ENCODE measurements at places on chromosomes 12 and 14.

DNA sequence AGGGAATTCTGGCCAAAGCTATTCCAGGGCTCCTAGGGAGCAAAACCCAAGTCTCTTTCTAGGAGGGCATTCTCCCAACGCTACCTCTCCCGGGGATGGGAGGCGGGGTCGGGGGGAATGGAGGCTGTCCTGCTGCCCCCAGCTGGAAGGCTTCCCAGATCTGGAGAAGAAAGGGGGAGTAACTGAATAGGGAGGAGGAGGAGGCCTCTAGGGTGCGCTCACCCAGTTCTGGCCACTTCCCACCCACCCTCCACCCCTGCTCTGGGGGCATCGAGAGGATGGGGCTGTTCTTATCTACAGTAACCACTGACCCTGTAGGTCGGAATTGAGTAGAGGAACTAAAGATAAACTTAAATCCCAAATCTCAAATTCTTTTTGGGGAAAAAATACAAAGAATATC, 579 bp upstream of the RNASE1 start:
- no peak for DNase-seq

DNA sequence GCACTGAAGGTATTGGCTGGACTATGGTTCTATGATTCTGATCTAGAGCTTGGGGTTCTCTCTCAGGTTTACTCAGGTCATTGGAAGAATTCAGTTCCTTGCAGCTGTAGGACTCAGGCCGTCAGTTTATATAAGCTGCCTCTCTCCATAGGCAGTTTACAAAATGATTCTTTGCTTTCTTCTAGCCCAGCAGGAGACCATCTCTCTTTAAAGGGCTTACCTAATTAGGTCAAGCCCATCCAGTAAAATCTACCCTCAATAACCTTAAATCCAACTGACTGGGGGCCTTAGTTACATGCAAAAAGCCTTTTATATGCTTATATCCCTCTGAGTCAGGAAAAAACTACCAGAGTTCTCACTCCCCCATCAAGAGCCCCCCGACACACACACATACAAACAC, 80.5 kb upstream of the GARIN6 start:
- no peak for DNase-seq

DNA sequence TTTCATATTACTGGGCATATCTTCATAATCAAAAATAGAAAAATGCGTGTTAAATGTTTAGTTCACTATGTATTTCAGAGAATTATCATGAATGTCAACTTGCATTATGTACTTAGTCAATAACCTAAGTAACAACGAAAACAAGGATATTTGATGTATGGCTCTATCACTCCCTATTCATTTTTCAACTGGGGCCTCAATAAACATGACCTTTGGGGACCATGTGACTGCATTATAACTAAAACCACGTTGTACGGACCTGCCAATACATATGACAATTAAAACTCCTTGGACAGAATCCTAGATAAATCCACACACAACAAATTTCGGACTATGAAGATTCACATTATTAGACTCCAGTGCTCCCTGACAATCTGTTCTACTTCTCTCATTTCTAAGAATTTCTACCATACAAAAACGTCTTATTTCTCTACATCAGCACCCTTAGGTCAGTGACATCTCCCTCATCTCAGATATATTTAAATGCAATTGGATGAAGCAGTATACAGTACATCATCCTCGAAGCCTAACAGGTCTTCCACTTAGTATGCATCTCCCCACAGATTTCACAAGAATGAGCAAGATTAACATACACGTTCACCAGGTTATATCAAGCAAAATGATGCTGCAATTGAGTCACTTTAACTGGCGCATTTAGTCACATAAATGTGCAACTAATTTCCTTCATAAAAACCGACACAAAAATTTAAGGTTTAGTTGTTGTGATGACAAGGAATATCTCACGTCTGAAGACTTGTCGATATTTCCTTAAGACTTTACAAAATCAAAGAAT, 1.5 kb downstream of the UBE2N start:
- no peak for DNase-seq

DNA sequence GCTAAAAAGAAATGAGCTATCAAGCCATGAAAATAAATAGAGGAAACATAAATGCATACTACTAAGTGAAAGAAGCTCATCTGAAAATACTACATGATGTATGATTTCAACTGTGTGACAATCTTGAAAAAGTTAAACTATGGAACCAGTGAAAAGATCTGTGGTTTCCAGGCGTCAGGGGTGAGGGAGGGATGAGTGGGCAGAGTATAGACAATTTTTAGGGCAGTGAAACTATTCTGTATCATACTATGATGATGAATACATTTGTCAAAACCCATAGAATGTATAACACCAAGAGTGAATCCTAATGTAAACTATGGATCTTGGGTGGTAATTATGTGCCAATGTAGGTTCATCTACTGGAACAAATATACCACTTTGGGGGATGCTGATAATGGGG, 21.3 kb downstream of the SPX start:
- DNase-seq, result no peak

DNA sequence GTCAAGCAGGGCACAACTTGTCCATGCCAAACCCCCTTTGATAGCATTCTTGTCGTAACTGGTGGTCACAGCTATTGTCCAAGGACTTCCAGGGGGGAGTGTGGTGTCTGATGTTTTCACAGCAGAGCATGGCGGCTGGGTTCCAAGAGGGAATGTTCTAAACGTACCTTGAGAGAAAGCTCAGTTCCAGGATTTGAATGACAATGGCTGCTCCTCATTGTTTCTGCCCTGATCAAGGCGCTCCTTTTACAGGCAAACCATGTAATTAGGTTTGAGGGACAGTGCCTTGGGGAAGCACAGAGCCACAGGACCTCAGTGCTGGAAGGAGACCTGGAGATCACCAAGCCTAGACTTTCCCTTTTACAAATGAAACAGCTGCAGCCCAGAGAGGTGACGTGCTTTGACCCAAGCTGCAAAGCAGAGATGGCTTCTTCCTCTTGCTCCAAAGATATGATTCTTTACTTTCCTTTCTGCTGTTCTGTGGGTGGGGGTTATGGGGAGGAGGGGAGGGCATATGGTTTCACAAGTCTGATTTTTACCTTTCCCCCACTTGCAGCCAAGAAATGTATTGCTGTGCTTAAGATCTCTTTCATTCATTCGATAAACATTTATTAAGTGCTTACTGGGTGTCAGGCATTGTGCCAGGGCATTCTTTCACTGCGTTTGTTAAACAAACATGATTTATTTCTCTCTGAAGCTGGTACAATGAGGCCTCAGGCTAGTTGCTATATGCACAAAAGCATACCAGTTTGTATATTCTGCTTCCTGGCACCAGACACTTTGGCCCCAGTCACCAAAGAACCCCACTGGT, 172.8 kb downstream of the KTN1 start:
- DNase-seq, result no peak

DNA sequence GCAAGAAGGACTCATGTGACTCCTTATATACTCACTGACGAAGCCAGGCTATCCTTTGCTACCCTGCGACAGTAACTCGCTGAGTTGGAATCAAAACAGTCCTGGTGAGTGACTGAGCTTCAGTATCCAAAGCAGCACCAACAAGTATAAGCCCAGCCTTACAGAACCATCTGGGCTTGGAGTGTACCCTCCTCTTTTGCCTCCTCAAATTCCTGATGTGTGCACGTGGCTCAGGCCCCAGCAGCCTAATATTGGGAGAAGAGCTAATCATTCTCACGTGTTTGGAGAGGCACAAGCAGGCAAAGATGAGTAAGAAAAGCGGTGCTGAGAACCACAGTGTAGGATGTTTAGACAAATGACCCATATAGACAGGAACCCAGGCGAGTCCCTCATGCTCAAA, 34.4 kb downstream of the PPTC7 start:
- no peak for DNase-seq

DNA sequence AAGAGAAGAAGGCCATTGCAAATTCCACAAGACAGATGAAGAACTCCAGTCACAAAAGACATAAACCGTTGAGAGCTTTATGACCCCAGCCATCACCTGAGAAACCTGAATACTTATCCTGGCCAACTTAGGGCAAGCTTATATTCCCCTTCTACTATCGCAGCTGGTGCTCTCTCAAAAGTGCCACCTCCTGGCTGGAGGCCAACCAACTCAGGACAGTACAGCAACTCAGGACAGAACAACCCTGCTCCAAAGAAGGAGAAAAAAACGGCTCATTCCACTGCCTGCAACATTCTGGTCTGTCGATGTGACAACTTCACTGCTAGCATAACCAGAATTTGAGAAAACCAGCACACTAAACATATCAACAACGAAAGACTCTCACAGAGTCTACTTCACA, 9.7 kb upstream of the KRT6B start:
- no peak for DNase-seq

All from stimulated activated CD4-positive, alpha-beta T cell treated with anti-CD3 and anti-CD28 coated beads, Interleukin-2, amount 100 ng/mL, for 48 hours (primary cell).